ENCODE measurements at places on chromosomes 5 and 9.

- DNase-seq: no peak
Observed at GRCh38 chr9:110916403-110916802, 121.9 kb downstream of the LPAR1 start.

DNA sequence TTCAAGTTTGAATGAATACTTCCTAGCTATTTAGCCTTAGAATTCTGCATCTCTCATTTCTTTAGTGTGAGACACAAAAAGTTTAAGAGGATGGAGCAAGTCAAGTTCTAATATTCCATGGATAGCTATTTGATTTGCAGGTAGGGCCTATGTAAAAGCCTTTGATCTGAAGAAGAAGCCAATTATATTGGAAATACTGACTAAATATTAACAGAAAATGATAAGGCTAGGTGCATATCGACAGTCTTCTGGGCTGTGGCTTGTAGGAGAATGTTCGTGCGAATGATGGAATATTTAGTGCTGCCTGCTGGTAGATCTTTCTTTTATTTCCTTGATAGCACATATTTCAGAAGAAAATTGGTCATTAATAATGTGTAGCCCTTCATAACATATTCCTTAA, at the start of gene LECT2:
Gene LECT2, minus strand, starts transcription at position 85 of the 400 bp plus-strand sequence. CDS start 150 bp downstream, outside the sequence.
- no peak for DNase-seq

GRCh38 chr5:165538065-165538464, 2032.6 kb downstream of the MAT2B start:
- no peak for DNase-seq

DNA sequence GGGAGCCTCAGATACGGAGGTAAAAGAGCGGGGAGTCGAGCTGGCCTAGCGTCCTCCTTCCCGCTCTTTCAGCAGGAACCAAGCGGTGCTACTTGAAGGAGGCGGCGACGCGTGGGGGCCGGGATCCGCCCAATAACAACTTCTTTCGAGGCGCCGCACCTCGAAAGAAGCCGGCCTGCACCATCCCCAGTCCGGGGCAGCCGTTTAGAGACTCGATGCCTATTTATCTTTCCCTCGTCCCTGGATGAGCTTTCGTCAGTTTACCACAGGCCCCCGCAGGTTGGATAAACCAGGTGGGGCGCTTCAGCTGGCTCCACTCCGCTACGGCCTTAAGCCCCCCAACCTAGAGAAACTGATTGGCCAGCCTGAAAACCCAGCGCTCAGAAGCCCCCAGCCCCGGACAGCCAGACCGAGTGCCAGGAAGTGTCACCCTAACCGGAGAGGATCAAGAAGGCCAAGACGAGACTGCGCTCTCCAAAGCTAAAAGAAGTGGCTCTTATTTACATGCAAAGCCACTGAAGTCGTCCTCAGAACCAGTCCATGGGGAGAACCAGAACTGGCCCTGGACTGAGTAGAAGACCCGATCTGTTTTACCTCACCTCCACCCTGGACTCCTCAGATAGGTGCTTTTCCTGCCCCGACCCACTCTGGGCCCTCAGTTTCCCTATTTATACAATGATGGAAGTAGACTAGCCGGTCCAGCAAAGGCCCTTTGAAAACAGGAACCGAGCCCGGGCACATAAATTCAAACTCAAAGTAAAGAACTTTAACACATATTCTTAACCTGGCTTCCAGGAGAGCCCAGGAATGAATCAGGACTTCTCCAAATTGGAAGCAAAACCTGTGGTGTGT, 1.4 kb downstream of the HAND1 start:
- DNase-seq: no peak

GRCh38 chr5:39106322-39106721, 32.1 kb upstream of the RICTOR start:
- no peak for DNase-seq

DNA sequence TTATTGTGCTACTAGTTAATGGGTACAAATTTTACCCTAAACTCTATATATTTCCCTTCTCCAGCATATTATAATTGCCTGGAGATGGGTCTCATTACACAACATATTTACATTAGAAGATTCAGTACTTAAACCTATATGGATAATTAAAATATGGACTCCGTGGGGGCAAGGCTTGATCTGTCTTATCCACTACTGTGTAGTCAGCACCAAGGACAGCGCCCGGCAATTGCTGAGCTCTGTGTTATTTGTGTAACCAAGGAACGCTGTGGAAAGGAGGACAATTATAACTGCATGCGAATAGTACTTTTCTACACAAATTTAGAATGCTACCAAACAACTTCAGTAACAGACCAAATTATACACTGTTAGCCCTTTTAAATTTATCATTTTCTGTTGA, 77.7 kb downstream of the DNAH5 start:
- DNase-seq: peak; percentile 50

GRCh38 chr5:93567424-93567823, 13.6 kb downstream of the NR2F1-AS1 start:
- DNase-seq: no peak

- DNase-seq: no peak
Observed at GRCh38 chr5:90285581-90285980, 124.0 kb downstream of the CETN3 start.

GRCh38 chr9:76594764-76595424, 135.9 kb downstream of the GCNT1 start:
- DNase-seq: no peak

DNA sequence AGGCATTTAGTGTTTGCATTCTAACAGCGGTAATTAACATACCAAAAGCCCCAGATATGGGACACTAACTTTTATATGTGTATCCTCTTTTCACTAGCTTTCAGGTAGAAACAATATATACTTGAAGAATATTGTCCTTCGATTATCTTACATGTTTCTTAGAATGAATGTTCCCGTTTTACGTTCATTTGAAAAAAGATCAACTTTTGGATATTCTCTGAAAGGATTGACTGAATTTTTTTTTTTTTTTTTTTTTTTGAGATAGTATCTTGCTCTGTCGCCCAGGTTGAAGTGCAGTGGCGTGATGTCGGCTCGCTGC, 32.2 kb upstream of the FSD1L start:
- no peak for DNase-seq

DNA sequence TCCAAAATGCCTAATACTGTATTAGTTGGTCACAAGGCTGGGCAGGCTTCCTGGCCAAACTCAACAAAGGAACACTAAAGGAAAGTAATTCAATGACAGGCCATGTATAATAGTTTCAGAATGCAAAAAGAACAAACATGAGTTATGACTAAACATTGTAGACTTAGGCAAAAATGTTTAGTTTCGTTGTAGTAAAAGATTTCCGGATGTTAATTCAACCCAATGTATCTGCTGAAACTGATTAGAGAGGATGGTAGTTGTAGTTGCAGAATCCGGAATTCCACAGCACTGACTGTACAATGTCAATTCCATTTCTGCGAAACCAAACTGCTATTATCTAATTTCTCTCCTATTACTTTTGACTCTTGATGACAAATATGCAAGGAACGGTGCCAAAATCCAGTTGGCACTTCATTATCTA, 117.9 kb upstream of the FST start:
- DNase-seq: no peak

GRCh38 chr9:2053883-2054845, 39.0 kb downstream of the SMARCA2 start:
- no peak for DNase-seq

DNA sequence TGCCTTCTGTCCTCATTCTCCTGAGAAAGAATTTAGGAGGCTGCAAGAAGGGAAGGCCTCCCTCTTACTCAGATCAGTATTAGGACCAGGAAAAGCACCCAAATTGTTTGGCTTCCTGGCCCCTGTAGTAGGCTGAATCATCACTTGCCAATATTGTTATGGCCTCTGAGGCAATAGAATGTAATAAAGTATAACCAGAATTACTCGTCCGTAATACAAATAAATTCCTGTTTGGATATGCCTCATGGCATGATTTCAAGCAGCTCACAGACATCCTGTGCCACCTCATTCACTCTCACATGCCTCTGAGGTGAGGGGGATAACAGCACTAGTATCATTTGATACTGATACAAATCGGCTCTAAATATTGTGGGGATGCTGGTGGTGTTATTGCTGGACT, 427.3 kb downstream of the ISL1 start:
- no peak for DNase-seq

DNA sequence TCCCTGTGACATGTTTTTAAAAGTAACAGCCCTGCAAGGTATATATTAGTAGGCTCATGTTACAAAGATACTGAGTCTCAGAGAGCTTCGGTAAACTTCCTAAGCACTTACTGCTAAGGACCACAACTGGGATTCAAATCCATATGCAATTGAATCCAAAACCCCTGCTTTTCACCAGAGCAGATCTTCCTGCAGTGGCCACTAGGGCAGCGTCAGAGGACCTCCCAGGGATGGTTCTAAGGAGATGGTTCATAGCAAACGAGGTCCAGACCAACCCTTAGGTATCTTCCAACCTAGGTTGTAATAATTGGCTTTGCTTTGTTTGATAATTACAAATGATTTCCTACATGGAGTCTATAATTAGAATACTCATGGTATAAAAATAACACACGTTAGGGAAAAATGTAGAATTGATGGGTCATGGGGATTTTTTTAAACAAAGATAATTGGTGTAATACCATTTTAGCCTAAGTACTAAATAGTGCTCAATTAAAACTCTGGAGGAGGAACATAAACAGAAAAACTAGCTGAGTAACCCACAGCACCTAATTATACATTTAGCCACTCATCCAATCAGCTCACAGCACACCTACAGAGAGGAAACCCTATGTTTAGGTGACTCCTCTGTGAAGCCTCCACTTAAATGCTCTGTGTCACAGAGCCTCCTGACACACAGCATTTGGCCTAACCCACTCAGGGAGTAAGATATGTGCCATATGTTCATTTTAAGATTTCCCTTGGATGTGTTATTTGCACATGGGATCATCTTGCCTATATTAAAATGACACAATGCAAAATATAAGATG, 10.0 kb upstream of the CAST start:
- DNase-seq: peak; percentile 19

GRCh38 chr9:121935739-121936138, 157.4 kb downstream of the TTLL11 start:
- DNase-seq: no peak

DNA sequence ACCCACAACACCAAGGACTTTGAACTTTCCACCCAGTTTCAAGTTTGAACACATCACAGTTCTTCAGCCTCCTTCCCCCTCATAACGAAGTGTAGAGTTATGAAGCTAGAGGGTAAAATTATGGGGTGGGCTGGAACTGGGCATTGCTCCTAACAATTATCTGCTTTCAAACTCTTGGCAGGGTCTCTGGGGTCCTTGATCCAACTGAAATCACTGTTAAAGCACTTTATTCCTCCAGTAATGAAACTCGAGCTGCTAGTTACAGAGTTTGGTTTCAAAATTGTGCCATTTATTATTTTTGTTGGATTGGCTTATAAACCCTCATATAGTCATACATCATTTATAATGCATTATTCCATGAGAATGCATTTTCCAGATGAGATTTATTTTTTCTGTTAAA, 158.5 kb downstream of the RGS3 start:
- no peak for DNase-seq

DNA sequence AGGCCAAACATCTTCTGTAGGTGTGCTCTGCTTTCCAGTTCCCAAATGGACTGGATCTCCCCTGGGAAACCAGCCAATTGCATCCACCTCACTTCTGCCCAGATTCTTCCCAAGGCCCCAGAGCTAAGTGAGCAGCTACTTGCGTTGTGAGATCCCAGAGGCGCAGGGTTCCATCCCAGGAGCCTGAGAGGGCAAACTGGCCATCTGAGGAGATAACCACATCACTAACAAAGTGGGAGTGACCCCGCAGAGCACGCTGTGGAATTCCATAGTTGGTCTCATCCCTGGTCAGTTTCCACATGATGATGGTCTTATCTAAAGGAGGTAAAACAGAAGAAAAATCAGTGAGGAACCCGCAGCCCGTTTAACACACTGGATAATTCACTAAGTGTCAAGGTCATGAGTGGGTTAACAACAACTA, 1.7 kb downstream of the RACK1 start:
- DNase-seq: no peak

GRCh38 chr9:1962122-1962521, 53.0 kb upstream of the SMARCA2 start:
- no peak for DNase-seq

DNA sequence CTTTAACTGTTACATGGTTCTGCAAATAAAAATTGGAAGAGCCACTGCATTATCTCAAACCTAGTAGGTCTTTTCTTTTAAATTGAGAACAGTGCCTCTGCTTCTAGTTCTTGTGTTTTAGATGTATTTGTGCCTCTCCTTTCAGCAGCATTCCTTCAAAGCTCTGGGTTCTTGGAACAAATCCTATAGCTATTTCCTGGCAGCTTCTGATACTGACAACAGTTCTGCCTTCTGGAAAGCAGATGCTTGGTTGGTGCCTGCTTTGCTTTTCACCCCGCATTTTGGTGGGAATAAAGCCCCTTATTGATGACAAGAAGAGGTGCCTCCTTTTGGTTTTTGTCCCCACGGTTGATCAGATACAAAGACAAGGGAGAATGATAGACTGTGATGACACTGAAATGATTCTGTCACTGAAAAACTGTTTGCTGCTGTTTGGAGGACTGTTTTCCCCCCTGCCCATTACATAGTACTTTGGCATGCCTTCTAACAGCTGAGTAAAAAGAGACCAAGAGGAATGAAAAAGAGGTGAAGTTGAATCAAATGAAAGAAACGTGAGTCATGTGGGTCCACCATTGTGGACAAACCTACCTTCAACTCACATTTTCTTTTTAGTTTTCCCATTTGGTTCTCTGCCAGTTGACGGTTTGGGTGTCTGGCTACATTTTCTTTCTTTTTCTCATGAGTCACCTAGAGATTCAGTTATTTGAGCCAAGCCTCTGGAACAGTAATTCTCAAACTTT, 5.6 kb downstream of the PTCD2 start:
- no peak for DNase-seq

- no peak for DNase-seq
Observed at GRCh38 chr5:157913575-157913974, 54.6 kb upstream of the CLINT1 start.

GRCh38 chr5:40409601-40410000, 270.1 kb upstream of the PTGER4 start:
- no peak for DNase-seq

DNA sequence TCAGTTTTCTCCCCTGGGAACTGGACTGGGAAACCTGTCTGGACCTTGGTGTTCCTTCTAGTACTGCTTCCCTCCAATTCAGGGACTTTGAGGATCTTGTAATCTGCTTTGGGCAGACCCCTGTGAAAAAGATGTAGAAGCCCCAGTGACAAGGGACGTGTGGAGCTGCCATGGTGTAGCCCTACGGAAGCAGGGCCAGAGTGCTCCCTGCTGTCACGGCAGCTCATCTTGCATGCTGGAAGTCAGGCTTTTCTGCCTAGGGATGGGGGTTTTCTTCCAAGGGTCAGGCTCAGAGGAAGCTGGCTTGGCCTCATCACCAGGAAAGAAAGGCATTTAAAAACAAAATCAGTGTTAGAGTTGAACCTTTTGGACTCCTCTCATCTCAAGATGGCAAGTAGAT, 86.4 kb downstream of the AMBP start:
- DNase-seq: no peak
